Left lung (tissue), 14 donors: ENCODE measurements at places on chromosomes 7 and 10.

- no peak for DNase-seq
These were observed 124.9 kb upstream of the CTTNBP2 start for GRCh38 chr7:117997862-117998825.

DNA sequence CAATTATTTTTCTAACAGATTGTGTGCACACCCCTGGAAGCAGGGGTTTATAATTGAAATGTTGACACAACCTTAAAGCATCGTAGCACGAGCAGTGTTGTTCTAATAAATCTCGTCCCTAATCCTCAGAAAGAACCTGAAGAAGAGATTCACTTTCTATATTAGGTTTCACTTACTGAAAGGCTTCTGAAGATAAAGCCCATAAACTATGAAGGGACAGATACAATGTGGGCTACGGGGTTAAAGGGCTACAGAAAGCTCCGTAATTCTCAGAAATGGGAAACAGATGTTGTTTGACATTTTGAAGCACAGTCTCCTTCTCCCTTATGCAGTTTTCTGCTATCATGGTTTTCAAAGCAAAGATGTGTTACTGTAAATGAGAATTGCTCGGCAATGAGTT lies 479.6 kb downstream of the GATA3 start:
- no peak for DNase-seq

DNA sequence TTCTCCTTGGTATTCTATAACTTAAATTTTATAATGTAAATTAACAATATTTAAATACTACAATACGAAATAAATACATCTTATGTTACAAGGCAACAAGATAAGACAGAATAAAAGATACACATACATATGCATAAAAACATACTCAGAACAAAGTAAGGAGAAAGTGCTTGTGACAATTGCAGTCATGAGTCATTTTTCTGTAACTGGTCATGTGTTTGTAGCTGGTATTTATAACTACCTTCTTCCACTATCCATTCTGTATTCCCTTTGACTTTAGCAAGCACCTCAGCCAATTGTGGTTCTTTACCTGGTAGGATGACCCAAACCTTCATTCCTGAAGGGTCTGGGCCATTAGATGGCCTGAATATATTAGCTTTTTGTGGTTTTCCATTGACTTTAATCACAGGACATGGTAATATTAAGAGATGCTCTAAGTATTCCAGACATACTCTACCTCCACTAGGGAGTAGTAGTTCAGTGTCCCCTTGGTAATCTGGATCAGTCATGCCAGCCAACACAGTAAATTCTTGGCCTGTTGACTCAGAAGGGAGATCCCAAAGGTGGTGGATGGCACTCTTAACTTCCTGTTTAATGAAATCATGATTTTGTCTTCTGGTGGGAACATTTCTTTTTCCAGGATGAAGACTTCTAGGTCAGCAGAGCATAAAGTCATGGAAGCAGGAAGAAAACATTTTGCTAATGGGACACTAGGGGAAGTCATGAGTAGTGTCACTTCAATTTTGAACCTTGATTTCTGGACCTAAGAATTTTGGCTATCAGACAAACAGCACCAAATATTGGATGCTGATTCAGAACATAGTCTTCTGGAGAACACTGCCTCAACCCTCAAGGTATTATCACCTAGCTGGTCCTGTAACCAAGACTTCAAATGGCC lies 733.7 kb upstream of the IGFBP3 start:
- DNase-seq: no peak

DNA sequence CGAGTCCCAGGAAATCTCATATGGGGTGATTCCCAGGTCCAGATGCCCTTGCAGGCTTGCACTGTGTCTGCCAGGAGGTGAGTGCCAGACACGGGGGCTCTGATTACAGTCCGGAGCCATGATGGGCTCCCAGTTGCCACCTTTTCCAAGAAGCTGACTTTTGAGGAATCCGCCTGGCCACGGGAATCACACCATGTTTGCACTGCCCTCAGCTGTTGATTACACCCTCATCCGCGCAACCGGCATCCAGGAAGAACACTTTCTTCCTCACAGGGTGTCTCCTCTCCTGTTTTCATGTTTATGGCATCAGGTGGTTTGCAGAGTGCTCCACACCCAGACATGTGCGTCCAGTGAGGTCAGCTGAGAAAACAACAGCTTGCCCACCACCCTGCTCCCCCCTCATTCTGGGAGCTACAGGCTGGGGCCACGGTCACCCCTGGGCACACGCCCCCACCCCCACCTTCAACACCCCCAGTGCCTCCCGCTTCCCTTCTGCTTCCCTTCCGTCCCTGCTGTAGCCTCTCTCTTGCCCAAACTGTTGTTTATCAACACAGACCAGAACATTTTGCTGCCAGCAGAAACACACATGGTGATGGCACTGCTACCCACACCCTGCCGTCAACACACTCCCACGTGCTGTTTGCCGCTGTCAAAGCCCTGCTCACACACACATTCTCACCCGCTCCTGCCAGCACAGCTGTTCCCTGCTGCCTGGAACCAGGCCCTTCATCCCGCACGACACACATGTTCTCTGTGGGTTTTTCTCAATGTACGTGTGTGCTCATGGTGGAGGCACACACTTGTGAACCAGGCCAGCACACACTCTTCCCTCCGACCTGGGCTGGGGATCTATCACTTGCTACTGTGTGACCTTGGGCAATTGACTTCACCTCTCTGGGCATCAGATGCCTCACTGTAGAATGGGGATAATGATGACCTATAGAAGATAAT lies 35.8 kb downstream of the DDIT4 start:
- DNase-seq: no peak

DNA sequence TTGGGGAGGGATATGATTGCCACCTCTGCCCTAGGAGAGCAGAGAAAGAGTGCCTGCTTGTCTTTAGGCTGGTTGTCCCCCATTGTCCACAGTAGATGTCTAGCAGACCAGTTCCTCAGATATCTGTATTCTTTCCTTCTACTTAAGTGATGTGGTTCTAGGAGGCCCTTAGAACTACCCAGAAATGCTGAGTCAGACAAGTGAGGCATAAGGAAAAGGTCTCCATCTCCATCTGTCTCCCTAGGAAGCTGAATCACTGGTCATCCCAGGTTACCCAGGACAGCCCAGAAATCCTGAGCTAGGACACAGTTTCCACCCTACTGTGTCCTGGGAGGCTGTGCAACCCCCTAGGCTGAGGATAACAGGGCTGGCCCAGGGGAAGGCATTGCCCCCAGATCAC lies 93.4 kb upstream of the INHBA start:
- no peak for DNase-seq

DNA sequence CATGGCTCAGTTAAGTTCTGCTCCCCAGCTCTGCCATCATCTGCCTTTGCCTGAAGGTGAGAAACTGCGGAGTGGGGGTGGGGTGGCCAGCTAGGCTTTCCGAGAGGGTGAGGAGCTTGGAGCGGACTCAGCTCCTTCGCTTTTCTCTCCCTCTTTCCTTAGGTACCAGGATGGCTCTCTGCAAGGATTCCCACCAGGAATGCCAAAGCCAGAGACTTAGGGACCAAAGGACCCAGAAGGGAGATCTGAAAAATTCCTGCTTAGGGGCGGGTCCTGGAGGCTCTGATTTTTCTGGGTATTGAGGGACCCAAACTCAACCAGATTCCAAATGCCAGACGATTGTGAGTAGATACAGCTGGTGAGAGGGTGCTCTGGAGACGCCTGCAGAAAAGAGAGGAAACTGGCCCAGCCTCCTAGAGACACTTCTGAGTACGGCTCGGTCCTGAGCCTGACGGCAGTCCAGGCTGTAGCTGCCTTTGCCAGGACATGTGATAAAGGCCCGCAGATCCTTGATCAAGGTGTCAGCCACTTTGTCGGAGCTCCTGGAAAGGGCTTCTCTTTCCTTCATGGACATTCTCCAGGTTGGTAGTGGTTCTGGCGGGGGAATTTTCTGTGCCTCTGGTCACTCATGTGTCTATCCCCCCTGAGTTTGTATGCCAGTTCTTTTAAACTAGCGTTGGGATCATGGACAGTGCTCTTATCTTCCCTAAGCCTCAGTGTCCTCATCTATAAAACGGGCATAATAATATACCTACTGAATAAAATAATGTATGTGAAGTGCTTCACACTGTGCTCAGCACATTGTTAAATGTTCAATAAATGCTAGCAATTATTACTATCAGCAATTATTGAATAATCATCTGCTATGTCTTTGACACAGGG lies 42.5 kb upstream of the BTRC start:
- peak; percentile 48 for DNase-seq

- DNase-seq: no peak
These were observed 38.5 kb downstream of the MCU start for GRCh38 chr10:72730479-72730878.
